GM12878 (cell line): ENCODE measurements at places on chromosomes 3 and 15. TPM values are rescaled to one million over a fixed set of nuclear protein-coding genes. Genes with fewer than 3 reads are reported as not detected.

DNA sequence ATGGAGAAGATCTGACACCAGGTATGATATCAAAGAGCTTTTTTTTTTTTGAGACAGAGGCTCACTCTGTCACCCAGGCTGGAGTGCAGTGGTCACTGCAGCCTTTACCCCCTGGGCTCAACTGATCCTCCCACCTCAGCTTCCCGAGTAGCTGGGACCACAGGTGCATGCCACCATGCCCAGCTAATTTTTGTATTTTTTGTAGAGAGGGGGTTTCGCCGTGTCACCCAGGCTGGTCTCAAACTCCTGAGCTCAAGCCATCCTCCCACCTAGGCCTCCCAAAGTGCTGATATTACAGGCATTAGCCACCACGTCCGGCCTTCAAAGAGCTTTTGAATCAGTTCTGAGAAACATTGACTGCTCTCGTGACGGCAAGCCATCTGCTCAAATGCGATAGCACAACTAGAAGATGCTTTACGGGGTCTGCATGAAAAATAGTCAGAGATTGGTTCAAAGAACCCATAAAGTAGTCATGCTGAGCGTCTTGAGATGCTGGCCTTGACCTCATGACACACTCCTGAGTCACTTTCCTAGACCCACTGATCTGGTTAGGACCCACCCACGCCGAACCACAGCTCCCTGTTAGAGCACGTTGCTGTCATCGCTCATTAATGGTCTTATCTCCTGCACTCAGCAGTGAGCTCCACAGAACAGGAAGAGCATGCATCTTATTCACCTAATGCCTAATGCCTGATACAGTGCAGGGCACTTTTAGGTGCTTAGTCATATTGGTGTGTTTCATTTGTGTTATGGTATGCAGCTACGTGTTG, 57.0 kb upstream of the NR2F2 start:
- H3K36me3 ChIP-seq, result no peaks in the 10 kb centered on the region
- DNase-seq, result peak; percentile 25
- no peak overlapping the region for H3K4me3 ChIP-seq
- no peak overlapping the region for H3K27ac ChIP-seq
- H3K4me1 ChIP-seq, result no peaks in the 10 kb centered on the region
- no peaks in the 10 kb centered on the region for H3K27me3 ChIP-seq

The ULK4 gene
- 6.1 and 6.2 TPM in 2 replicates for total RNA-seq

DNA sequence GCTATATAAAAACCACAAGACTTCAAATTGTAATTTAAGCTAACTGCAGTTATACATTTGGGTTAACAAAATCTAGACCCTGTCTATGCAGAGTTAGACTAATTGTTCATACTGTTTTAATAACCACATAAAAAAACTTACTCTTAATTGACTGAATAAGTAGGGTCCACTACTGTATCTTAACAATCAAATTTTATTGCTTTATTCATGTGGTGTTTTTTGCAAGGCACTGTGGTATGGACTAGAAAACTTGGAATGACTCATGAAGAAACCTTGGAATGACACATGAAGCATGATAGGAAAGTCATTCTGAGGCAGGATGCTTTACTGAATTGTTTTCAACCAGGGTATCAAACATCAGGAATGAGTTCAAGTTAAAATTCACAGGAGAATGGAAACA, 2.3 kb downstream of the SERP1 start:
- H3K27ac ChIP-seq, result no peak overlapping the region
- H3K36me3 ChIP-seq, result peaks cover 4% of the 10 kb centered on the region; the same call in 1 of the 2 replicates
- peaks cover 3% of the 10 kb centered on the region; the same call in 1 of the 2 replicates for H3K4me1 ChIP-seq

DNA sequence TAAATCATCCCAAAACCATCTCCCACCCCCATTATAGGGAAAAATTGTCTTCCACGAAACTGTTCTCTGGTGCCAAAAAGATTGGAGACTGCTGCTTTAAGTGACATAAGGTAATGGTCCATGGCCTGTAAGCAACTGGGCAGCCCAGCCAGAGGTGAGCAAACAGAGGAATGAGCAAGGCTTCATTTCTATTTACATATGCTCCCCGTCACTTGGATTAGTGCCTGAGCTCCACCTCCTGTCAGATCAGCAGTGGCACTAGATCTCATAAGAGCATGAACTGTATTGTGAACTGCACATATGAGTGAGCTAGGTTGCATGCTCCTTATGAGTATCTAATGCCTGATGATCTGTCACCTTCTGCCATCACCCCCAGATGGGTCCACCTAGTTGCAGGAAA, 1159.8 kb upstream of the ALCAM start:
- H3K4me3 ChIP-seq, result no peak overlapping the region
- no peaks in the 10 kb centered on the region for H3K27me3 ChIP-seq
- no peak overlapping the region for H3K27ac ChIP-seq

- no peak overlapping the region for H3K27ac ChIP-seq
- H3K36me3 ChIP-seq, result peaks cover 2% of the 10 kb centered on the region
- H3K27me3 ChIP-seq, result no peaks in the 10 kb centered on the region
- H3K4me1 ChIP-seq, result no peaks in the 10 kb centered on the region
Observed at GRCh38 chr15:85752491-85752961, 42.2 kb downstream of the KLHL25 start.

DNA sequence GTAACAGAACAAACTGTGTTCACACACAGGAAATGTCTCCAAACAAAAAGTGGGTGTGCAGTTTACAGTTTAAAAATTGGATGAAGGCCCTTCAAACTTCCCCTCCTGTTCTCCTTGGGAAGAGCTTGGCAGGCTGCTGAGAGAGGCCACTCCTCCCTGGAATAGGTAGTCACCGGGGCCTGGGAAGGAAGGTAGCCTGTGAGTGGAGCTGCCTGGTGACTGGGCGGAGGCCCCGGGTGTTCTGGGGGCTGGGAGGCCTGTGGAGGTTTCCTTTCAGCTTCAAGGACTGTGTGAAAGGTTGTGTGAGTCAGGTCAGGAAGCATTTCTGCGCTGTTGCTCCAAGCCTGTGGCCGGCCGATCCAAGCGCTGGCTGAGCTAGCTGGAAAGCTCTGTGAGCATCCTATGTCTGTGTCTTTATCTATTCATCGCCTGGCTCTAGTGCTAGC, 14.1 kb downstream of the SLCO3A1 start:
- no peak overlapping the region for H3K27ac ChIP-seq
- H3K4me1 ChIP-seq, result no peaks in the 10 kb centered on the region
- no peak overlapping the region for H3K4me3 ChIP-seq
- DNase-seq, result no peak
- no peaks in the 10 kb centered on the region for H3K36me3 ChIP-seq
- H3K27me3 ChIP-seq, result no peaks in the 10 kb centered on the region

The TOP2B gene
- total RNA-seq, result 111 and 116 TPM in 2 replicates

GRCh38 chr3:45597581-45597980, 3.0 kb downstream of the LIMD1 start:
- no peak for DNase-seq
- peak overlapping the region; percentile 81 for H3K4me3 ChIP-seq
- H3K36me3 ChIP-seq, result peaks cover 5% of the 10 kb centered on the region; the same call in 1 of the 2 replicates
- peak overlapping the region; percentile 89 for H3K27ac ChIP-seq

- H3K4me3 ChIP-seq, result no peak overlapping the region
- no peaks in the 10 kb centered on the region for H3K4me1 ChIP-seq
- H3K36me3 ChIP-seq, result no peaks in the 10 kb centered on the region
Observed at GRCh38 chr3:99777210-99777549, 40.5 kb upstream of the CMSS1 start.

The EPHB3 gene
- 0.13 TPM in 1 of 2 replicates, not detected in the other for total RNA-seq

DNA sequence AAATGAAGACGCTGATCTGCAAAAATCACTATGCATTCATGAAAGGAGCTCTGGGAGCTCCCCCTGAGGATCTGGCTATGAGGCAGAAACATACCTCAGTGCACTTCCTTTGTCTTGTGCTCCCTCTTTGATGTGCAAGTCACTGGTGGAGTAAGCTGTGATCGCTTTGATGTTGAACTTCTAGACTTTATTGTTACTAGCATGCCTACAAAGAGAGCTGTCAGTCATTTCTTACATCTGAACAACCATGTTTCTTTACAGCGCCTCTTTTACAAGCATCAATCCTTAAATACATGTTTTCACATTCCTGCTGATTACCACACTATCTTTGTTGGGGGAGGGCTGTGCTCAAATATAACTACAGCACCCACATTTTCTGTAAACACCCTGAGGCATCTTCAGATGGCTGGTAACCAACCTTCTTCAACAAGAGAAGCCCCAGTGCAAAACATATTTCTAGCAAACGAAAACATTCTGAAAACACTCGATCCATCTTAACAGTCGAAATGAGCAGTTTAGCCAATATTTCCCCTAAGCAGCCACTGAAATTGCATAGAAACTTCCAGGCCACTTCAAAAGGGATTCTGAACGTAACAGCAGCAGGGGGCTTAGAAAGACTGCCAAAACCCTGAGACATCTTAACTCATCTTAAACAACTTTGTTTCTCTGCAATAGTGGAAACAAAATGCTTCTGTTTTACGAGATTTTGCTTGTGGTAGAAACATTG, 101.9 kb upstream of the ICE2 start:
- no peaks in the 10 kb centered on the region for H3K27me3 ChIP-seq
- H3K4me1 ChIP-seq, result peaks cover 64% of the 10 kb centered on the region
- peak overlapping the region; percentile 94 for H3K27ac ChIP-seq

GRCh38 chr3:120244834-120245225, 40.2 kb downstream of the GPR156 start:
- no peaks in the 10 kb centered on the region for H3K27me3 ChIP-seq
- DNase-seq, result no peak
- H3K27ac ChIP-seq, result no peak overlapping the region
- no peaks in the 10 kb centered on the region for H3K4me1 ChIP-seq
- no peaks in the 10 kb centered on the region for H3K36me3 ChIP-seq

DNA sequence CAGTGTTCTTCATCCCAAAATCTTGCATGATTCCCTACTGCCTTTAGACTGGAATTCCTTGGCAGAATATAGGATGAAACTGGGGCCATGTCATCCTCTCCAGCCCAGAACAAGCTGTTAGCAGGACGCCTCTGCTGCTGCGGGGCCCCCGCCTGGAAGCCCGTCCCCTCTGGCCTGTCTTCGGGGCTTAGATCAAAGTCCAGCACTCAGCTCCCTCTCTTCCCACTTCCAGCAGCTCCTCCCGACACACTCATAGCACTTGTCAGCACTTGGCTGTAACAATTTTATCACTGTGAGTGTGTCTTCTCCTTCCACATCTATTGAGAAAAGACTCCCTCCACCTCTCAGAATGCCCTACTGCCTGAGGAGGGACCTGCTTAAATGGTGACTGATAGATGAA, 112.0 kb upstream of the HACD2 start:
- no peak for DNase-seq
- no peaks in the 10 kb centered on the region for H3K27me3 ChIP-seq
- peaks cover 6% of the 10 kb centered on the region for H3K4me1 ChIP-seq
- H3K36me3 ChIP-seq, result no peaks in the 10 kb centered on the region

The ZNF502 gene
- total RNA-seq, result 1.2 and 1.4 TPM in 2 replicates

- no peak overlapping the region for H3K4me3 ChIP-seq
- no peak for DNase-seq
- H3K27me3 ChIP-seq, result no peaks in the 10 kb centered on the region
- no peaks in the 10 kb centered on the region for H3K4me1 ChIP-seq
- H3K27ac ChIP-seq, result no peak overlapping the region
Observed at GRCh38 chr3:89260721-89261120, 153.3 kb downstream of the EPHA3 start.

GRCh38 chr3:187567661-187568121, 102.5 kb downstream of the SST start:
- no peak for DNase-seq
- H3K4me1 ChIP-seq, result no peaks in the 10 kb centered on the region
- no peak overlapping the region for H3K4me3 ChIP-seq
- H3K36me3 ChIP-seq, result no peaks in the 10 kb centered on the region

DNA sequence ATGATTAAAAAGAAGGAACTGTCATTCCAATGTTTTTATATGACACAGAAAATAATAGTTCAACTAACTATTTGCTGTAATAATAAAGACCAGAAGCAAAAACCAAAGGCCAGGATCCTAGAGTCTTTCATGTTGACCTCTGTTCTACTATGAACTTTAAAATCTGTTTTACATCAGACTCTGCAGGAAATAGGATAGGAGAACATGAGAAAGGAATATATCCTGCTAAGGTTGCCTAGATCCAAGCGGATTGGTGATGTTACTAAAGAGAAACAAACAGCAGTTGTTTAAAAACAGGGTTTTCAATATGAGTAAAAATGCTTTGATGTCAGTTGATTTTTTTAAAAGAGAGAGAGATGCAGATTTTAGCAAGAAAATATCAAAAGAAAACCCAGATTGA, 549.6 kb downstream of the ZIC1 start:
- H3K4me1 ChIP-seq, result no peaks in the 10 kb centered on the region
- no peak overlapping the region for H3K4me3 ChIP-seq
- no peak for DNase-seq

The MKRN2OS gene
- not detected in 2 replicates for total RNA-seq

DNA sequence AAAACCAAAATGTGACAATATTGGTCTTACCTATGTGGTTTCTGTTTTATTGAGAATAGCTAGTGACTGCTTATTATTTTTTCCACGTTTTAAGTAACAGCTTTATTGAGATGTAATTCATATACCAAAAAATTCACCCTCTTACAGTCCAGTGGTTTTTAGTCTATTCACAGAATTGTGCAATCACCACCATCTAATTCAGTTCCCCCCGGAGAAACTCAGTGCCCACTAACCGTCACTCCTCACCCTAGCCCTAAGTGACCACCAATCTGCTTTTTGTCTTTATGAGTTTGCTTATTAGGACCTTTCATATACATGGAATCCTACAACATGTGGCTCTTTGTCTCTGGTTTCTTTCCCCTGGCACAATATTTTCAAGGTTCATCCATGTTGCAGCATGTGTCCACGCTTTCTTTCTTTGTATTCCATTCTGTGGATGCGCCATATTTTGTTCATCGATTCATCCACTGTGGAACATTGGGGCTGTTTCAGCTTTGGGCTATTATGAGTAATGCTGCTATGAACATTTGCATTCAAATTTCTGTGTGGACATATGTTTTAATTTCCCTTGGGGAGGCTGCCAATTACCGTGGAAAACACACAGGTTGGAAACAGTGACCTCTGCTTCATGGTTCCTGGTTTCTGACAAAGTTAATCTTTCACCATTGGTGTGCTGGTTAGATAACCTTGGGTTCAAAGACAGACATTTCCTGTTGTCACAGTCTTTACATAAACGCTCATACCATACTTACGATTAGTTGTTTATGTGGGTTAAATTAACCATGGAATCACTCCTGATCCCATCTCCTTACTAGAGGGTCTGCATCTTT, 3.2 kb upstream of the BCL2L10 start:
- no peaks in the 10 kb centered on the region for H3K36me3 ChIP-seq
- H3K27ac ChIP-seq, result no peak overlapping the region
- H3K4me1 ChIP-seq, result peaks cover 16% of the 10 kb centered on the region
- DNase-seq, result no peak
- no peaks in the 10 kb centered on the region for H3K27me3 ChIP-seq
- H3K4me3 ChIP-seq, result no peak overlapping the region

DNA sequence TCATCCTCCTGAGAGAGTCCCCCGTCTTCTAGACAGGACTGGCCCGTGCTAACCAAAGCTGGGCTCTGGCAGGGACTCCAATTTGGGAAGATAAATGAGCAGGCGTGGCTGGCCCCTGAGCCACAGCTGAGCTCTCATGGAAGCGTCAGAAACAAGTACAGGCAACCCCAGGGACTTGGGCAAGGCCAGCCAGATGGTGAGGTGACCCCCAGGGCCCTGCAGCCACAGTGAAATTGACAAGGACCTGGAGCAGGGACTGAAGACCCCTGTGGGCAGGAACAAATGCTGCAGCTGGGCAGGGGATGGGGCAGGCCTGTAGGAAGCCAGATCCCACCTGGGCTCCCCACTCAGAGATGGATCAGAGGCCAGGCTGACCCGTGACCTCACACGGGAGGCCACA, 32.8 kb upstream of the CGNL1 start:
- DNase-seq, result no peak
- no peaks in the 10 kb centered on the region for H3K36me3 ChIP-seq
- H3K4me3 ChIP-seq, result no peak overlapping the region
- H3K27me3 ChIP-seq, result peaks cover 2% of the 10 kb centered on the region; the same call in 1 of the 2 replicates

The SLC15A2 gene
- 2.0 and 5.7 TPM in 2 replicates for total RNA-seq
